ENCODE measurements at places on chromosomes 5 and 9.
A peak's percentile ranks its signal among the peaks of the same experiment; 100 is the strongest.

DNA sequence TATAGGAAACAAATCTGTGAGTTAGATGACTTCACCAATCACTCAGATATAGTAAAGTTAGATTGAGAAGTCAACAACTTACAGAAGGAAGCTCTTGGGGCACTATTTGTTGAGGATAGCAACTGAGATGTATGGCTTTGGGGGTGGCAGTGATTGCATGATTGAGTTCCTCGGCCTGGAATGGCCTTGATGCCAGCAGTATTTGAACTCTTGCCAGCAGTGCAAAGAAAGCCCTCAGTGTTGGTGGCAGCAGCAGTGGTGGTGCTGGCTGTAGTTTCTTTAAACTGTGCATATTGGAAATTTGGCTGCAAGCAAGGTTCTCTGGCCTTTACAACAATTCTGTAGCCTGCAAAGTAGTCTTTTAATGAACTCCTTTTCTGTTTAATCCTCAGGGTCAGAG is 41.4 kb upstream of the PJA2 start:
- DNase-seq, result no peak

DNA sequence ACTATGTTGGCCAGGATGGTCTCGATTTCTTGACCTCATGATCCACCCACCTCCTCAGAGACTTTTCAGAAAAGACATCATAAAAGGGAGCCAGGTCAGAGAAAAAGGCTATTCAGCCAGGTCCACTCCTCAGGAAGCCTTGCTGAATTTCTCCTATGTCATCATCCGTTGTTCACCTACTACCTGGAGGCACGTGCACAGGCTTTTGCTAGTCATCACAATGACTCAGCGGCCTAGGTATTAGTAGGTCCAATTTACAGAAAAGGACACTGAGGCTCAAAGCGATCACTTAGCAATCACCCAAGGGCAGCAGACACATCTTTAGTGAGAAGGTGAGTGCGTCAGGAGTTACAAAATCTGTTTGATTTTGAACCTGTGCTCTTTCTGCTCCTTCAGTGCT is 72.3 kb upstream of the RAD23B start:
- DNase-seq, result no peak

GRCh38 chr5:154221371-154221896 is 30.9 kb downstream of the GALNT10 start:
- DNase-seq, result no peak

DNA sequence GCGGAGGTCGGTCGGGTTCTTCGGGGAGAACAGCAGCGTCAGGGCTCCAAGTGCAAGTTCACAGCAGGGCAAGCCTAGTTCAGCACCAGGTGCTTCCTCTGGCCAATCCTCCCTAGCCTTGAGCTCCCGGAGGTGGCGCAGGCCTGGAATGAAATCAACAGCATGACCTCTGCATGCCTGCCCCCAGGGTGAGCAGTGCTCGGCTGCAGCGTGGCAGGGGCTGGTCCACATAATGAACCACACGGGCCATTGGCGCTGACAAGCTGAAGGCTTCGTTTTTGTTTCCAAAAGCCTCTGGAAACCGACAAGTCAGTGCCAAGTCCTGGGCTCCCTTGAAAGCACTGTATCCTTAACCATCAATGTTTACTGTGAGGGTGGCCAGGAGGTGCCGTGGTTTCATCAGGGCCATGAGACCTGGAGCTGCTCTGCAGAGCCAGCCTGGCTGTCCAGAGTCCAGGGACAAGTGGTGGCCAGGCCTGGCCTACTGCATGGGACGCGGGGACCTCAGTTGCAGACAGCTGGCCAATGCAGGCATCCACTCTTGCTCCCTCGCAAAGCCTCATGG is 2.1 kb upstream of the INPP5E start:
- no peak for DNase-seq

DNA sequence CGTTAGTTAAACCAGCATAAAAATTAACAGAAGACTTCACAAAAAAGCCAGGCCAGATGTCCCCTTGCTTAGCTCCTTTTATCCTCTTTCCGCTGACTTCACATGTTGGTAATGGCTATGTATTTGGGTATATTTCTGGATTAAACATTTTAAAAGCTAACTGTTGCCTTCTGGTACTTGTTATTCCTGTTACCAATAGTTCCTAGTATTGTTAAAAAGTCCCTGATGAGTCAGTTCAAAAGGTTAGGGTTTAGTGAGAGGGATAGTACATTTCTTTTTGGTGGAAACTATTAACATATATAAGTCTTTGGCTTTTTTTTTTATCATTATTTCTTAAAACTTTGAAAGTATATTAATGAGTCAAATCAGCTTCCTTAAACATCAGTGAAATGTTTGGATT is 103.2 kb upstream of the ELL2 start:
- DNase-seq, result no peak

- DNase-seq, result no peak
Observed at GRCh38 chr5:23977997-23978396, 470.6 kb downstream of the PRDM9 start.

DNA sequence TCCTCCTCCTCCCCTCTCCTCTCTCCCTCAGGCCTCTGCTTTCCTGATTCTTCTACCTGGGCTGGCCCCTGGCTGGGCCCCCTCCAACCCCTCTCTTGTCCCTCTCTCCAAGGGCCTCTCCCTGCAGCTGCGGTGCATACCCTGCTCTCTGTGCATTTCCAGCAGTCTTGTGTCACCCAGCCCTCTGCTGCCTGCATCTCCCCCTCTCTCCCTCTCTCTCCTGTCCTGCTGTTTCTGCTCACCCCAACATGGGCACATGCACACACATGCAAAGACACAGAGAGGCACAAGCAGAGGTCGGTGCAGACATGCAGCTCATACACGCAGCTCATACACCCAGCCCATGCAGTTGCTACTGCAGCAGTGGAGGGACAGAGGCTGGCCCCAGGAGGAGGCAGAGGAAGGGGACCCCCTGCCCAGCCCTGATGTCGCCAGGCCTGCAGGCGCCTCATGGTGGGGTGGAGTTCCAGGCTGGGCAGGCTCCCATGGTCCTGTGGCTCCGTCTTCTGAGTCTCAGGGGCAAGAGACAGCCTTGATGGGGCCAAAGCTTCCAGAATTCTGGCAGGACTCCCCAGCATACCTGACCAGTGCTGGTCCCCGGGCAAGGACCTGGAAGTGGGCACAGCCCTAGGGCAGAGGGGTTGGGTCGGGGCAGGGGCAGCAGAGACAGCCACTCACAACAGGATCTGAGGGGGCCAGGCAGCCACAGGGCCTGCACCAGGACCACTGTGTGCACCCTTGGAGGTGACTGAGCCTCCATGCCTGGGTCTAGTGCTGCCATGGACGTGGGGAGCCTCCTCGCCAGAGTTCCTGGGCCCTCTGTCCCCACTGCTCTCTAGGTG is 216.9 kb downstream of the C9orf50 start:
- DNase-seq, result no peak

DNA sequence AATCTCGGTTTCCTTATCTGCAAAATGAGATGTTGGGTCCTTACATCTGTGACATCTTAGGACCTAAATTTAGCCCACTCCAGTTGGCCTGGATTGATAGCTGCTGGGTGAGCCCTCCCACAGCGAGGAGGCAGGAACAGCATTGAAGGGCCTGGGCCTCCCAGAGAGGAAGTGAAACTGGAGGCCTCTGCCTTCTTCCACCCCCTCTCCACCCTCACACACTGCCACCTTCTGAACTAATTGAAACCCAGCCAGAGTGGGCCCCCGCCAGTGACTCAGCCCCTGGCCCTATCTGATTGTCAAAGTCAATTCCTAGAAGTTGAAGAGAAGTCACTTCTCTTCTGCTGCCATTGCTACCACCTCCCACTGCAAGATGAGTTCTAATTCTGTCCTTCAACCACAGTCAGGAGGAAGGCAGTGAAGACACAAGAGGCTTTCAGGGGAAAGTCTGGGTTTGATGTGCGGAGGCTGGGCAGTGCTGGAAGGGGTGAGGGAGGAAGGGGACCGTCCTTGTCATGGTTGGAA is 55.2 kb upstream of the NEK6 start:
- peak; percentile 59 for DNase-seq

GRCh38 chr5:63011158-63011557 is 432.5 kb downstream of the LRRC70 start:
- no peak for DNase-seq

DNA sequence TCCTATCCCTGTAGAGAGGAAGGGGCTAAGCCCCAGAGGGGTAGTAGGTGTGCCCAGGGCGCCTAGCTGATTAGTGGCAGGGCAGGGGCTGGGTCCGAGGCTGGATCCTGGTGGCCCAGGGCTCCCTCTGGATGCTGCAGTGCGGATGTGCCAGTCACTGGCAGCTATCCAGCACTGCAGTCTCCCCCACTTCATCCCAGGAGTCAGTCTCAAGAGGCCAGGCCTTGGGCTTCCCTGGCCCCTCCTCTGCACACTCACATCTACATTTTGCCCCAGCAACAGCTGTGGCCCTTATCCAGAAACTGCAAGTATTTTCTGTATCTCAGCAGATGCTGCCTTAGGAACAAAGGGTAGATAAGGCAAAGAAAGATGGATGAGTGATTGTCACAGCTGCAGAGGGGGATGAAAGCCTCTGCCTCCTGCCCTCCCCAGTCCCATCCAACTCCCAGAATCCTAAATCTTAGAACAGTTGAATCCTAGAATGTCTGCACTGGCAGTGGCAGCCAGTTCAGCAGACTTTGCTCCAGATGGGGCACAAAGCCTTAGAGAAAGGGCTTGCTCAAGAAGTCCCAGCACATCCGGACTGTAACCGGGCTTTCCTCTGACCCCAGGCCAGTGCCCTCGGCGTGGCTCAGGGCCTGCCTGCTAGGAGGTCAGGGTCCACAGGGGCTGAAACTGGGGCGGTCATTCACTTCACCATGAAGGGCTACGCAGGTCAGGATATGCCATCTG is 1.6 kb downstream of the ANXA6 start:
- no peak for DNase-seq

DNA sequence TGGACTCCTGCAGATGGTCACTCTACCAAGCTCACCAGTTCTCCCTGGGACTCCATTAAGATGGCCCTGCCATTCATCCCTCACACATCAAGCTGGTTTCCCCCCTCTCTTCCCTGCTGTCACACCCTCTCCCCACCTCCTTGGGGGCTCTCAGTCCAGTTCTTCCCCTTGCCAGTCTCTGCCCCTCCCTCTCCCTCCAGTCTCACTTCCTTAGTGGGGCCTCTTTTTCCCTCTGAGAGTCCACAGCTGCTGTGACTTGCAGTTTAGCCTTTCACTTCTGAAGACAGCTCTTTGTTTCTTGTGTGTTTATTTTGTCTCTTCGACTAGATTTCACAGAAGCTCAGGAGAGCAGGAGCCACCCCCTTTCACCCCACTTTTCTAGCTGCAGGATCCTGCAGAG is 10.5 kb downstream of the DOCK2 start:
- no peak for DNase-seq

- no peak for DNase-seq
Observed at GRCh38 chr5:172943283-172943841, 15.9 kb upstream of the RPL26L1 start.

- no peak for DNase-seq
Observed at GRCh38 chr9:131076347-131077195, 19.8 kb upstream of the AIF1L start.

GRCh38 chr5:52262844-52263243 is 524.9 kb upstream of the ITGA1 start:
- no peak for DNase-seq

DNA sequence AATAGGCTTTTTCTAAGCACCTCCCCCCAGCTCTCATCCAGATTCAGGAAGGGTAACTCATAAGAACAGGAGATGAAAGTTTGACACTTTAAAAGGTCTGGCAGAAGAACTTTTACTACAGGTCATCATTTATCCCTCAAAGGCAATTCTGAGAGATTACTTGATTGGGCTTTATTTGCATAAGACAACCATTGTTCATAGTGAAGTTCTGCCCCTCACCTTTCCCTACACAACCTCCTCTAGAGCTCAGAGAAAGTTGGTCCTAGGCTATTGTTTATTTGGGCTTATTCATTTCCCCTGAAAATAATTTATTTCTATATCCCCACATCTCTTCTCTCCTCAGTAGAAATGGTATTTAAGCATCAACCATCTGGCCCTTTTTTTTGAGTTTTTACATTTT is 568.4 kb downstream of the ZNF608 start:
- no peak for DNase-seq

GRCh38 chr9:96222132-96222531 is 79.8 kb downstream of the HSD17B3 start:
- DNase-seq, result no peak

GRCh38 chr9:113309204-113309813 is 6.1 kb upstream of the RNF183 start:
- DNase-seq, result no peak

GRCh38 chr9:68913054-68913453 is 100.9 kb downstream of the PRKACG start:
- DNase-seq, result no peak

DNA sequence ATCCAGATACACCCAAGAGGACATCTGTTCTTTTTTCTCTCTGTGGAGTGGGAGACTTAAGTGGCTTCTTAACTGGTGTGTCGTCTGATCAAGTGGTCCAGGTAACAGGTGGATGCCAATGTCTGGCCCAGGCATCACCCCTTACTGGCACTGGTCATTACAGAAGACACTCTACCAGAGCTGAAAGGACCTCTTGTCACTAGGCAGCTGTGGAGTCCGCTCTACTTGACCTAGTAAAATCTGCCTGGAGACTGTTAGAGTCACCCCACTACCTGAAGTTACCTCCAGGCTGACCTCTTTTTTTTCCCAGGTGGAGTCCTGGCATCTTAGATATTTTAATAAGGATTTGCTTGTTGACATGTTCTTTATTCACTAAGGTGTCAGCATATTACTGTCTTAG is 22.5 kb downstream of the FXN start:
- no peak for DNase-seq

DNA sequence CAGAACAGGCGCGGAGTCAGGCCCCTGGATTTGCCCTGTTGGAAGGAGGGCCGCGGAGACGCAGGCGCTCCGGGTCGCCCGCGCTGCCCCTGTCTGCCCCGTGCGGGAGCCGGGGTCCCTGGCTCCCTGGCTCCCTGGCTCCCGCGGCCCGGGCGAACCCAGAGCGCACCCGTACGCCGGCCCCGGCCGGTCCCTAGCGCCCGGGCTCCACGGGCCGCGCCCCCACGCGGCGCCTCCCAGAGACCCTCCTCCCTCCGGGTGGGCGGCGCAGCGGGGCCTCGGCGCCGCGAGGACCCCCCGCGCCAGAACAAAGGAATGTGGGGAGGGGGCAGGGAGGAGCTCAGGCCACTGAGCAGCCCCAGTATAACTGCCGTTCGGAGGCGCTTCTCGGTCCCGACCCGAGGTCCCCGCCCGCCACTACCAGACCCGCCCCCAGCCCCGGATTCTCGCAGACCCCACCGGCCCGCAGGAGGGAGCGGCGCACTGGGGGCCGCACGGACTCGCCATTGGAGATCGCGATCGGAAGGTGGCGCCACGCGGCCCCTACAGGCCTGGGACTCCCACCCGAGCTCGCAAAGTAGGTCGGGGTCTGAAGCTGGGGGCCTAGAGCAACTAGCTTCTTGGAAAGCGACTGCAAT is 2.4 kb downstream of the NFIL3 start:
- DNase-seq, result no peak

Data from stimulated activated CD4-positive, alpha-beta T cell treated with anti-CD3 and anti-CD28 coated beads, Interleukin-1b, Interleukin-23, amount 100 ng/mL, for 1 hour (primary cell).